ENCODE measurements at places on chromosomes 3 and 15.

DNA sequence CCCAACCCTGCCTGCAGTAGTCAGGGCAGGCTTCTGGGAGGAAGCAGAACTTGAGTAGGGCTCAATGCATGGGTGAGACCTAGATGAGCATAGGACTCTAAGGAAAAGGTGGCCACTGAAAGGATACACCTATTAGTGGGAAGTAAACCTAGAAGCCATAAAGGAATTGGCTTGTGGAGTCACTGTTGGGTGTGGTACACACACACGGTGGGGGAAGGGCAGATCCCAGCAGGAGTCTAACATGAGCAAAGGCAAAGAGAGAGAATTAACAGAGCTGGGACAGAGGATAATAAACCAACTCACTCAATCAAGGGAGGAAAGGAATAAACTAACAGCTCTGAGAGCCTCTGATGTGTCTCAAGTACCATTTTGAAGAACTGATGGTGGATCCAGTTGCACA, 23.1 kb downstream of the DAPK2 start:
- H3K27ac ChIP-seq = no peak overlapping the region
- no peak for DNase-seq

DNA sequence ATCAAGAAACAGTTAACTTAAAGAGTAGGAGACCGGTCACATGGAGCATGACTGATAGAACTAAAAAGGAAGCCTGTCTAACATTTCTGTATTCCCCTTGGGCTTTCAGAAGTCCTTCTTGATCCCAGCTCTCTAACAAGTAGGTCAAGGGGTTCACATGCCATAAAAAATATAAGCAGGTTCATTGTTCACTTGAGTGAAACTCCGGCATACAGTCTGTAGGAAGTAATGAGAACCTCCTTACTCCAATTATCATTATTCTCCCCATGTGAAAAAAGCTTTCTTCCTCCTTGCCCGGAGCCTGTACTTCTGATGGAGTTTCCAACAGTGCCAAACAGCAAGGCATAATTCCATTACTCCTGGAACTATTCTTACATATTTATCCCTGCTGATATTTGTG, 242.8 kb upstream of the CNTN4 start:
- DNase-seq = no peak
- H3K27ac ChIP-seq = no peak overlapping the region
- no peaks in the 10 kb centered on the region for H3K4me1 ChIP-seq

GRCh38 chr3:46022909-46023785, 4.1 kb downstream of the XCR1 start:
- DNase-seq = no peak
- H3K27me3 ChIP-seq = peaks cover 3% of the 10 kb centered on the region
- peaks cover 6% of the 10 kb centered on the region for H3K36me3 ChIP-seq
- H3K4me1 ChIP-seq = no peaks in the 10 kb centered on the region

- H3K36me3 ChIP-seq = peaks cover 42% of the 10 kb centered on the region
- H3K27me3 ChIP-seq = no peaks in the 10 kb centered on the region
- no peak overlapping the region for H3K4me3 ChIP-seq
- no peak for DNase-seq
- no peak overlapping the region for H3K27ac ChIP-seq
Observed at GRCh38 chr3:197854596-197855343, 63.7 kb downstream of the LRCH3 start.

DNA sequence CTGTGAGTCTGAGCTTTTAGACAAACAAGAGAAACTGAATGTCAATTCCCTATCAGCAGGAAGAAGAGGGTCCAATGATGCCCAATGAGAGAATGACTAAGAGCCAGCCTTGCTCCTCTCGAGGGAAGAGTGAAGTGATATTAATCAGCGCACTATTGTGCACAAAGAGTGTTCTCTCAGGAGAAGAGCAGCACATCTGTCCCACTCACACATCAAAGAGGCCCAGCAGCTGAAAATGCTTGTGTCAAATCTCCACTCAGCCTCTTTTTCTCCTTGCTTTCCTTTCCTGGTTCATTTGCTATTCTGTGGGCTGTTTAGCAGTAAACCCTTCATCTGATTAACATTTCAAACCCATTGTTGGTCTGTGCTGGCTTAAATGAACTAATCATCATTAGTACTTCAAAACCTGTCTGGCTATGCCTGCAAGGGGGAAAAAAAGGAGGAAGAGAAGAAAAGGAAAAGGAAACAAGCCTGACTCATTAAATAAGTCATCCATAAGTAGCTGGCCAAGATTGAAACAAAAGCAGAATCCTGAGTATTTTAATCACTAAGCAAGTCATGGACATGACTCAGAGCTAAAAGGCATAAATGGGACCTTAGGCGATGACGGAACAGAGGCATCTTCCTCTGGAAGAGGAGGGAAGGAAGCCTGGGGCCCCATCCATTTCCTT, 912.7 kb downstream of the TUSC7 start:
- no peak overlapping the region for H3K4me3 ChIP-seq
- H3K4me1 ChIP-seq = no peaks in the 10 kb centered on the region
- H3K36me3 ChIP-seq = no peaks in the 10 kb centered on the region
- DNase-seq = no peak
- no peaks in the 10 kb centered on the region for H3K27me3 ChIP-seq
- H3K27ac ChIP-seq = no peak overlapping the region

DNA sequence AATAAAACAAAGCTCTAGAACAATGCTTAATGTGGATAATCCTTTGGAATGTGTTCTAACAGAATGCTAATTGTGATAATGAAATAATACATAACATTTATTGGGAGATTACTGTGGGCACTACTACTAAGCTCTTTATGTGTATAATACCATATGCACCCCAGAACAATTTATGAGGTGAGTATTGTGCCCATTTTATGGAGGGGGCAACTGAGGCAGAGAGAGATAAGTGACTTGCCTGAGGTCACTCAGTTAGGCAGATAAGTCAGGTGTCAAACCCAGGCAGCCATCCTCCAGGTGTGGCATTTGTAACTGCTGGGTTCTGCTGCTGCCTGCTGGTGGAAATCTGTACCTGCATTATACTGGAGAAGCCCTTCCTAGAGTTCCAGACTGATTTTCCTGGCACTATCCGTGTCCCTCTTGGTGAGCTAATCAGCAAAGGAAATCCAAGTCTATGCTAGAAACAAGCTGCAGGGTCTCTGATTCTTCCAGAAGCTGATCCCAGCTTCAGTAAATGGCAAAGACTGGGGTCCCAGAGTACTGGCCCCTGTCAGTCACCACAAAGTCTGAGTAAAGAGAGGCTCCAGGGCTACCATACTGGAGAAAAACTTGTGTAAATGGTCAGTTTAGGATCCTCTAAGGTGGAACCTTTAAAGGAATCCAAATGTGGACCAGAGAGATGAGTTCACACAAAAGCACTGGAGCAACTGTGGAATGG, 22.6 kb upstream of the RBP1 start:
- H3K4me3 ChIP-seq = no peak overlapping the region
- H3K27ac ChIP-seq = no peak overlapping the region
- H3K36me3 ChIP-seq = no peaks in the 10 kb centered on the region
- H3K27me3 ChIP-seq = no peaks in the 10 kb centered on the region

- no peaks in the 10 kb centered on the region for H3K27me3 ChIP-seq
- H3K4me1 ChIP-seq = no peaks in the 10 kb centered on the region
- no peaks in the 10 kb centered on the region for H3K36me3 ChIP-seq
- DNase-seq = no peak
Observed at GRCh38 chr3:191721990-191722389, 261.0 kb downstream of the PYDC2 start.
